Progenitor cell of endocrine pancreas (in vitro differentiated cells): ENCODE measurements at places on chromosomes 11 and 22.

- DNase-seq = no peak
Measured at GRCh38 chr11:21896216-21896615, 296.7 kb upstream of the ANO5 start.

- no peak for DNase-seq
Measured at GRCh38 chr22:19657252-19658056, 56.8 kb upstream of the SEPTIN5 start.

- no peak for DNase-seq
Measured at GRCh38 chr22:23286296-23286695, 106.0 kb downstream of the BCR start.

GRCh38 chr11:5280582-5281102 is 10.9 kb upstream of the HBE1 start:
- no peak for DNase-seq

GRCh38 chr11:46239801-46240061 is 37.7 kb upstream of the CREB3L1 start:
- no peak for DNase-seq

- no peak for DNase-seq
Measured at GRCh38 chr11:11306855-11307254, 46.2 kb downstream of the CSNK2A3 start.

GRCh38 chr11:89583580-89583979 is 92.4 kb upstream of the NOX4 start:
- no peak for DNase-seq

GRCh38 chr22:34297536-34298120 is 377.4 kb upstream of the LARGE1 start:
- DNase-seq = no peak

GRCh38 chr11:68312117-68312779 is at the start of gene LRP5:
Gene LRP5, plus strand, starts transcription at chr11:68312591. Its CDS starts 124 bp downstream, at chr11:68312715.
- peak; percentile 37 for DNase-seq

GRCh38 chr11:70672991-70673653 is 274.8 kb downstream of the CTTN start:
- no peak for DNase-seq

- no peak for DNase-seq
Measured at GRCh38 chr11:44300844-44301563, 8.9 kb downstream of the ALX4 start.

DNA sequence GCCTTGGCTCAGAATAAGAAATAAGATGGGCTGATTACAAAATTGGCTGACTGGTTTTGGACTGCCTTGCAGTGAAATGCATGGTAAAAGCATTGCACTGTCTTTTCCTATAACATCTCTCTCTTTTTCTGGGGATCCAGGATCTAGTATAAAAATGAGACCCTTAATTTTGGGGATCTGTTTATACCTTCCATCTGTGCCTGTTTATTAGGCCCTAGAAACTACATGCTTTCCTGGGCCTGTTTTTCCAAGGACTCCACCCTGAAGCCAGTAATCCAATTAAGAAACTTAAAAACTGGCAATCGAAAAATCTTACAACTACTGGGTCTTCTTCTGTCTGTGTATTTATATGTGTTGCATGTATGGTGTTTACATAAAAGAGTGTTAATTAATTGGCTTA is 14.5 kb downstream of the HORMAD2 start:
- no peak for DNase-seq

GRCh38 chr11:96964661-96965060 is 574.8 kb downstream of the JRKL start:
- DNase-seq = no peak

GRCh38 chr11:70212227-70212811 is 9.2 kb downstream of the FADD start:
- no peak for DNase-seq

DNA sequence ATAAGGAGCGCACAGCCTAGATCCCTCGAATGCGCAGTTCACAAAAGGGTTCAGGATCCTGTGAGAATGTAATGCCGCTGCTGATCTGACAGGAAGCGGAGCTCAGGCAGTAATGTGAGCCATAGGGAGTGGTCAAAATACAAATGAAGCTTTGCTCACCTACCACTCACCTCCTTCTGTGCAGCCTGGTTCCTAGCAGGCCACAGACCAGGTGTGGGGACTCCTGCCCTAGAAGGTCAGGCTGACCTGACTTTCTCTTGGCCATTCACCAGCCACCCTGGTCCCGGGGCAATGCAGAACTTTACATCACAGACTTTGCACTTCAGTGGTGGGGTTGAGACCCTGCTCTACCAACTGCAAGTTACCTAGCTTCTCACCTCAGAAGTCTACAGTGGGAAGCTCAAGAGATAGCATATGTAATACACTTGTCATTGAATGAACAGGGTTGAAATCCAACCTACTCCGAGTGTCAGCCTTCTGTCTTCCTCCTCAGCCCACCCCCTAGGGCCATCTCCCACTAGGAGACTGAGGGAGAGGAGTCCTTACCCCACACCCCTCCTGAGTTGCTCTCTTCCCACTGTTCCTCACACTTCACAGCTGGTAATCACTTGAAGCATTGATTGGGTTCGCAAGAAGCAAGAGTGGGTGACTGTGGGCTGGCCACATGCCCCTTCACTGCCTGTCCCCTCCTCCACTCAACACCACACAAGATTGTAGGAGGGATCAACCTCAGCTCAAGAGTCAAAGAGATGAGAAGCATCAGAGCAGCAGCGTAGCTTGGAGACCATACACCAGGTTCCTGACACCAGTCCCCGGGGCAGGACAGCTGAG is 2.0 kb upstream of the KCNJ1 start:
- DNase-seq = no peak

DNA sequence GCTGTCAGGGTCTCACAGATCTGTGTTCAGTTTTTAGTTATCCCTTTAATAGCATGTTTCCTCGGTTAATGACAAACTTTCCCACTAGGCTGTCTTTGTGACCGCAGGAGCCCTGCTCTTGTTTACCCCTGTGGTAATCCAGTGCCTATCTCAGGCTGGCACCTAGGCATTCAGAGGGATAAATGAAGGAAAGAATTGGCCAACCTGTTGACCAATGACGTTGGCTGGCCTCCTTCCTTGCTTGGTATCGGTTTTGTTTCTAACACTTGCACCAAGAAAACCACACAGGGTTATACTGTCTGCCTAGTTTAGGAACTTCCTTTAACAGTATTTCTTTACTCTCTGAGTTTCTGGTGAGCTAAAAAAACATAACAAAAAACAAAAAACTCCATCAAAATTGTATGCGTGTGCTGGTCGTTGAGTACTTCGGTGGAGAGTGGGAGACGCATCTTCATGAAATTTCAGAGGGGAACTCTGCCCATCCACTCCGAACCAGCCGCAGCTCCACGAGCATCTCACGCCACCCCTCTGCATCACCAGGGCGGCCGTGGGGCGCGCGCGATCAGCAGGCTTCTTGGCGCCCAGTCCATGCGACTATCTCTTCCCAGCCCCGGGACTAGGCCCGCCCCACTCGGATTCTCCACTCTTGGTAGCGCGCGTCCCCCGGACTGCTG is 563 bp upstream of the ENDOD1 start:
- no peak for DNase-seq

GRCh38 chr11:61264371-61264770 is 23.4 kb downstream of the PGA5 start:
- no peak for DNase-seq

GRCh38 chr11:124896821-124897391 is 759 bp downstream of the ROBO4 start:
- DNase-seq = no peak

DNA sequence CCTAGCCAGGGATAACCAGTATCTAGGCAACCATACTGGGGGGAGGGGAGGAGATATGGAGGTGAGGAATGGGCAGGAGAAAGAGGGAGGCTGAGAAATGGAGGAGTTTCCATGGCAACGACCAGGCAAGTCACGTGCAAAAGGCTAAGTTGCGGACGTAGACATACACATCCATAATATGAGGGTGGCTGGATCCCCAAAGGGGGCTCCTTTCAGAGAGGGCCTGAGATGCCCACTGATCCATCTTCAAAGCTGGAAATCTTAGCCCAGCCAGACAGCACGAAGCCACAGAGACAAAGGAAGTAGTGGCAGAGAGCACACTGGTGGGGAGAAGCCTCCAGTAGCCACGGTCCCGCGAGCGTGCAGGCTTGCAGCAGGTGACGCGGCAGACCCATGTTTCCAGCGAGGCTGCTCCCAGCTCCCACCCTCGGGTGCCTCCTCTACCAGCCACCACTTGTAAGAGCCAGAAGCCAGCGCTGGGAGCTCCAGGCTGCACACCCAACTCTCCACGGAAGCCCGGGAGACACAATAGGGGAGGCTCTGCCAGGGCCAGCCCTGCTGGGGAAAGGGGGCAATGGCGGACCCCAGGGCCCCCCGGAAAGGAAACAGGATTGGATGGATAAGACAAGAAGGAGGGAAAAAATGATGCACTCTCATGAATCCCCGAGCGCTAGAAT is 938 bp downstream of the FXYD6 start:
- DNase-seq = no peak

GRCh38 chr22:19075404-19075803 is 46.8 kb downstream of the DGCR2 start:
- DNase-seq = no peak

- DNase-seq = no peak
Measured at GRCh38 chr11:130022799-130023198, 20.2 kb upstream of the PRDM10 start.

DNA sequence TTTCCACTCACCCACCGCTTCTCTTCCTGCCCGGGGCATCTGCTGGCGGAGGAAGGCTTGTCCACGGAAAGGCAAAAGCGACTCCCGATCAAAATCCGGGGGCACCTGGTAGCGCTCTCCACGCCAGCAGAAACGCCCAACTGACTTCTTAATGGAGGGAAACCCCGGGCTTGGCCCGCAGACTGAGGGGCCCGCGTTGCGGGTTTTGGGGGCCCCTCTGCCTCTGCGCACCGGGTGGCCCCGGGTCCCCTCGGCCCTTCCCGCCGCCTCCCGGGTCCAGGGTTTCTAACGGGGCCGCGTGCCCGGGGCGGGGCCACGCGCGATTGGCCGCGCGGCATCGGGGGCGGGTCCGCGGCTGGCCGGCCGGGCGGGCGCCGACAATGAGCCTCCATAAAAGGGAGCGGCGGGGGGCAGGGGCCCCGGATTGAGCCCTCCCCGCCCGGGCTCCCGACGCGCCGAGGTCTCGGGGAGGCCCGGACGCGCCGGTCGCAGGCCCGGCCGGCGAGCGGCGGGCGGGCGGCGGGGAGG is at the start of gene SPINDOC:
SPINDOC (plus strand) TSS at position 422 of the 528 bp plus-strand sequence. CDS start 231 bp downstream, outside the sequence.
- DNase-seq = peak; percentile 58

DNA sequence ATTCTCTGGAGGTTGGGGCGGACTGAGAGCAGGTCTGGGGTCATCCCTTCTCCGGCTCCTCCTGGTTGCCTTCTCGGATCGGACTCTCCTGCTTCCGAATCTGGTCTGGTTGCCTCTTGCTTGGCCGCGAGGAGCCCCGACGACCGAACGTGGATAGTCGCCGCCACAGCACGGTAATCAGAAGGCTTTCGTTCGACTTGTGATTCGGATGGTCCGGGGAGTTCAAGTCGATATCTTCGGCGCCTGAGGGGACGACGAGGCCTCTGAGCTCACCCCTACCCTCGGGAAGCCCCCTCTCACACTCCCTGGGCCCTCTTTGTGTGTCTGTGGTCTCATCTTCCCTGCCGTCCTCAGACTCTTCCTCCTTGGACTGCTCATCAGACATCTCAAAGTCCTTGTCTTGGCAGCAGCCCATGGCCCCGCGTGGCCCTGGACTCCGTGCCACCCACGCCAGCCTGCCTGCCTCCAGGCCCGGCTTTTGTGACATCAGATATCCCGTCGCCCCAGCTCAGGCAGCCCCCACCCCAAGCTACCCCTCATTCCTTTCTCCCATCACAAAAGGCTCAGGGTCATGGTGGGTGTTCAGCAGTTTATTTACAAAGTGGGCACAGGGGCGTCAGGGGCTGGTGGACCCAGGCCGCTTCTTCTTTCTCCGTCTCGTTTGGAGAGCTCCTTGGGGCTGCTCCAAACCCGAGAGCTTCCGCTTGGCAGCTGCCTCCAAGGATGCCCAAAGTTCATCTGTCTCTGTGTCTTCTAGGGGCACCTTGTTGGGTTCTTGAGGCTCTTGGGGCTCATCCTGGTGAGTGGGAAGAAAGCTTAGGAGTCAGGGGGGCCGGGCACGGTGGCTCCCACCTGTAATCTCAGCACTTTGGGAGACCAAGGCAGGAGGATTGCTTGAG is at the start of gene TEX54:
TEX54 (minus strand) TSS at position 506 of the 899 bp plus-strand sequence.
- DNase-seq = no peak

DNA sequence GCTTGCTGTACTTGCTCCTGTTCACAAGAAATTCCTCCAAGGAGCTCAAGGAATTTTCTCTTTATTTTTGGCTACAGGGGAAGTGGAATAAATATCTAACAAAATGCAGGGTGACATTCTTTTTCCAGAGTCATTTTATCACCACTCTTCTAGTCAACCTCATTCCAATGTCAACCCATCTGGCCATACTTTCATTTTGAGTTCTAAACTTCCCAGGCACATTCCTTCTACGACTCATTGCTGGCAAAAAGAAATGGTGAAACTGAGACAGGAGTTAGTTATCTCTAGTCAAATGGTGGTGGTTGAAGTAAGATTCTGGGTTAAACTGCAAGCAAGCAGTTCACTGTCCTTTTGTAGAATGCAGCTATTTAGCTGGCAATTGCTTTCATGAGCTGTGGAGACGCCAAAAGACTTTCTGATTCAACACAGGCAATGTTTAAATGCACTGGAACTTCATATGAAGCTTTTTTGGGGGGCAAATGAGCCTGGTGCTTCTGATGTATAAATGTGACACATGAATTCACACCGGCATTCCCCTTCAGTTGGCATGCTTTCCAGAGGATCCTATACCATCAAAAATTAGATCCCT is 304.6 kb downstream of the CADM1 start:
- DNase-seq = no peak

DNA sequence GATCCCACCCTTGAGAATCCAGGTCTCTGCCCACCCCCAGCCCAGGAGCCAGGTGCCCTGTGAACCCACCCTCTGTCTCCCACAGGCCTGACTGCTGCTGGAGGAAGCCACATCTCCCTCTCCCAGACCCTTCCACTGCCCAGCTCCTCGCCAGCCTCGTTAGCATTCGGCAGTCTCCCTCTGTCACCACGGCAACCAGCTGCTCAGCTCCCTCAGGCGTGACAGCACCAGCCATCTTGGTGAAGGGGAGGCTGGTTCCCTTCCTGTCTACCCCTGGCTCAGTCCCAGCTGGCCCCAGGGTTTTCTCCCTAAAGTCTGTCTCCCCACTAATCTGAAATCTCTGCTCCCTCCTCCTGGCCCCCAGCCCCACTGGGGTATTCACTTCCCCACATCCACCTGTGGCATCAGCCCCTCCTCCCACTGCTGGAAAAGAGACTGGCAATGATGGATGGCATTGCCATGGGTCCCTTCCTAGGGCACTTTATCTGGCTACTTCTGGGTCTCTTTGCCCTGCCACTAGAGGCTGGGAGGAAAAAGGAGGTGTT is 28.1 kb downstream of the NRXN2 start:
- no peak for DNase-seq

DNA sequence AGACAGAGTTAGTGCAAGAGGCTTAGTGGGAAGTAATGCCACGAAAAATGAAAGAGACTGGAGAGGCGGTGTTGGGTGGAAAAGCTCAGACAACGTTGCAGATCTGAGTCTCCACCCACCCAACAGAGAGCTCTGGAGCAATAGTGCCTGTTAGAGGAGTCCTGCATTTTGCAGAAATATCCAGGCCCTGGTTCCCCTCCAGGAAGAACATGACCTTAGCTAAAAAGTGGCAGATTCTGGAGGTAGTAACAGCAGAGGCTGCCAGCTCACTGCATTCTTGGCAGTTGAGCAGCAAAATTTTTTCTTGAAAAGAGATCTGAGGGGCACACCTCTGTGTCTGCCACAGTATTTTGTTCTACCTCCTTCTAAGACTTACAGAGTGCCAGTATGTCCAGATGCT is 27.7 kb upstream of the BIRC3 start:
- DNase-seq = no peak
